ENCODE measurements at places on chromosomes 6 and 20. TPM values are rescaled to one million over a fixed set of nuclear protein-coding genes. Genes with fewer than 3 reads are reported as not detected.

HLA-DRB1 gene
- total RNA-seq, result 37.0 TPM

DNA sequence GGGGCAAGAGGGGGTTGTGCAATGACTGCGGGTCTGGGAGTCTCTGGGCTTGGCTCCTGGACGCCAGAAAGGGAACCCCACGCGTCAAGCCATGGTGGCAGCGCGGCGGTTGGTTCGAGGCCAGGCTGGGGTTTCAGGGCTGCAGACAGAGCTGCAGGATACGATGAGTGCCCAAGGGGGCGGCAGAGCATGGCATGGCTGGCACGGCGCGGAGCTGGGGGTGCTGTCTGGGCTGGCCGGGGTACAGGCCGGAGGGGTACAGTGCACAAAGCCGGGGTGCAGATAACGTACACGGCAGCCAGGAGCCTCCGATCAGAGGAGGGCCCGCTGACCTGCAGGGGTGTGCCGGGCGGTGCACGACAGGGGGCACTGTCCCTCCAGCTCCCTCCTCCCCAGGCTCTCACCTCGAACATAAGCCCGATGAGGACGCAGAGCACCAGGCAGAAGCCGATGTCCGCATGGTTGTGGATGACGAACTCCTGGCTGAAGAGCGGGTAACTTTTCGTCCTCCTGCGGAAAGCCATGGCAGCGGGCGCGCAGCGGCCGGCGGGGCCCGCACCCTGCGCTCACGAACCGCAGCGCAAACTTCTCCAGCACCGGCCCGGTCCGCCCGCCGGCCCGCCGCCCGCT lies 353 bp downstream of the TRAM2 start:
- peak overlapping the region; percentile 92 for H3K4me3 ChIP-seq
- peak; percentile 69 for DNase-seq
- H3K27me3 ChIP-seq, result no peaks in the 10 kb centered on the region

GRCh38 chr6:105097288-105097687 lies 82.5 kb downstream of the POPDC3 start:
- no peaks in the 10 kb centered on the region for H3K27me3 ChIP-seq
- H3K27ac ChIP-seq, result no peak overlapping the region
- no peak overlapping the region for H3K4me3 ChIP-seq
- no peak for DNase-seq
- no peaks in the 10 kb centered on the region for H3K36me3 ChIP-seq

C20orf144 gene
- total RNA-seq, result not detected

CRISP3 gene
- 1.1 TPM for total RNA-seq

ETV7 gene
- total RNA-seq, result 0.17 TPM

DNA sequence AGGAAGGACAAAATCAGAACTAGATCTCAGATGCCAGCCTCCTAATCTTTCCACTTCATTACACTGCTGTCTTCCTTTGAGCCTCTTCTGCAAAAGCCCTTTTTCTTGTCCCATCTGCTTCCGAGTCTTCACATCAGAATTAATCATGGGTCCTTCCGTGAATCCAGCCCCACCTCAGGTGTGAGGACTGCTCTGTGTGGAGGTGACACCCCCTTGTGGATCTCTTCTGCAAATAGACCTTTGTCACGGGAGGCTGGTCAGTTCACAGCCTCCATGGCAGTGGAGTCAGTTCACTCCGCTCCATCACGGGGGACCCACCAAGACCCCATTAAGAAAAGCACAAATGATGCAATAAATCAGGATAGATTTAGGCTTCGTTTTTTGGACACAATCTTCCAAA lies 171.1 kb downstream of the ADAT2 start:
- H3K36me3 ChIP-seq, result no peaks in the 10 kb centered on the region
- H3K4me1 ChIP-seq, result no peaks in the 10 kb centered on the region
- H3K27ac ChIP-seq, result no peak overlapping the region
- no peaks in the 10 kb centered on the region for H3K27me3 ChIP-seq
- no peak for DNase-seq

ULBP3 gene
- total RNA-seq, result 0.92 TPM

- no peak for DNase-seq
- no peak overlapping the region for H3K4me3 ChIP-seq
- no peaks in the 10 kb centered on the region for H3K4me1 ChIP-seq
- no peaks in the 10 kb centered on the region for H3K27me3 ChIP-seq
- H3K27ac ChIP-seq, result no peak overlapping the region
Measured at GRCh38 chr6:168730931-168731716, 290.1 kb downstream of the SMOC2 start.

DNA sequence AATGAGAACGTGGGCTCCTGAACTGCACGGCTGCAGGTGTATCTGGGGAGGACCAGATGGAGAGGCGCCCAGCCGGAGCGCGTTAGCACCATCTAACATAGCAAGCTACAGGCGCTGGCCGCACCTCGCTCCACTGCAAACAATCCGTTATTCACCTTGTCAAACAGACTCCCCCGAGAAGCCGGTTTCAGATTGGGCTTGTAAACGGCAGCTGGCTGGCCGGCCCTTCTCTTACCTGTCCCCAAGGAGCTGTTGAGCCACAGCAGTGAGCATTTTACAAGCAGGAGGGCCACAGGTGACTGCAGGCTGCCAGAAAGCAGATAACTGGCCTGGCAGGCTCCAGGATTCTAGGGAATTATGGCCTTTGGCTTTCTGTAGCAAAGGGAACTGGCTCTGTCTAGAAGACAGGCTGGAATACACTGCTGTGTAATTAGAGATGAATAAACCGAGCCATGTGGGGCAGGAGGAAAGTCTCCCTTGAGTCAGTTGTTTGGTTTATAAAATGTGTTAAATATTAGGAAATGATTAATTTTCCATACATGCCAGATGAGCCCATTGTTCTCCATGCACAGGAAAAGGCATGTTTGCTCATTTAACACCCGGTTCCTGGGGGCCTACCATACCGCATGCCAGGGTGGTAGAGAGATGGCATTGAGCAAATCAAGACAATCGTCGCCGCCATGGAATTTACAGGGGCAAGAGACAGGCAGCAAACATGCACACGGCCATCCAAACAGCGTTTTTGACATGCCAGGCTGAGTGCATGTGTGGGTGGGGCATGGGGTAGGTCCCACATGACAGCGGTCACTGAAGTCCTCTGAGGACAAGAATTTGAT lies 159.3 kb downstream of the NFATC2 start:
- H3K27ac ChIP-seq, result no peak overlapping the region
- no peaks in the 10 kb centered on the region for H3K36me3 ChIP-seq
- no peak for DNase-seq

MAP7 gene
- total RNA-seq, result 3.2 TPM

GRCh38 chr6:73937805-73938204 lies 241.8 kb downstream of the CD109 start:
- no peak overlapping the region for H3K4me3 ChIP-seq
- no peak for DNase-seq
- H3K36me3 ChIP-seq, result no peaks in the 10 kb centered on the region
- no peaks in the 10 kb centered on the region for H3K27me3 ChIP-seq
- H3K27ac ChIP-seq, result no peak overlapping the region

- H3K27ac ChIP-seq, result no peak within 1 kb of the TSS
- no peak for DNase-seq
- no peaks in the 10 kb centered on the region for H3K27me3 ChIP-seq
- peaks cover 17% of the 10 kb centered on the region for H3K4me1 ChIP-seq
Measured at GRCh38 chr20:3084283-3084985, at the start of gene AVP. Gene AVP, minus strand, starts transcription at chr20:3084724. Its CDS starts 50 bp downstream, at chr20:3084674.

MATN4 gene
- total RNA-seq, result not detected

RIPOR3 gene
- total RNA-seq, result 23.8 TPM

DUSP15 gene
- 0.42 TPM for total RNA-seq

SYS1 gene
- 29.0 TPM for total RNA-seq

DNA sequence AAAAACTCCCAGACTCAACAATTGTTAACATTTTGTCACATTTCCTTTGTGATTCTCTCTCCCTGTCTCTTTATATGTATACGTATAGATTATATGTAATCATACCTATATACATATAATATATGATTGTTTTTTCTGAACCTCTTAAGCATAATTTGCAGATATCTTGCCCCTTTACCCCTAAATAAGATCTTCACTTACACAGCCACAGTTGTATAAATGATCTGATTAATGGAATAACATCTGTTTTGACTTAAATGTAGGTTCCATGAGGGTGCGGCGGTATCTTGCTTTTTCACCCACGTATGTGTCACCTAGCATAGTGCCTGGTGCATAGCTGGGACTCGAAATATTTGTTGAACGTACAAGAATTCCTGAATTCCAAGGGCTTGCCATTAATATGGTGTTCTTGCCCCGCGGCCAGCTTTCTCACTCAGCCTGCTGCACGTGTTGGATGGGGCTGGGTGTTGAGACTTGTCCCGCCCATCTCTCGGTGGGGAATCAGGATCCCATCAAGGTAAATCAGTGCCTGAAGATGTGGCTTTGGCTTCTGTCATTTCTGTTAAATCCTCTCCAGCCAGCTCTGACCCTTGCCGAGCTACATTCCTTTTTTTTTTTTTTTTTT lies 10.4 kb upstream of the MANBAL start:
- no peak overlapping the region for H3K4me3 ChIP-seq
- no peaks in the 10 kb centered on the region for H3K27me3 ChIP-seq
- no peaks in the 10 kb centered on the region for H3K36me3 ChIP-seq
- H3K4me1 ChIP-seq, result peaks cover 6% of the 10 kb centered on the region

DNA sequence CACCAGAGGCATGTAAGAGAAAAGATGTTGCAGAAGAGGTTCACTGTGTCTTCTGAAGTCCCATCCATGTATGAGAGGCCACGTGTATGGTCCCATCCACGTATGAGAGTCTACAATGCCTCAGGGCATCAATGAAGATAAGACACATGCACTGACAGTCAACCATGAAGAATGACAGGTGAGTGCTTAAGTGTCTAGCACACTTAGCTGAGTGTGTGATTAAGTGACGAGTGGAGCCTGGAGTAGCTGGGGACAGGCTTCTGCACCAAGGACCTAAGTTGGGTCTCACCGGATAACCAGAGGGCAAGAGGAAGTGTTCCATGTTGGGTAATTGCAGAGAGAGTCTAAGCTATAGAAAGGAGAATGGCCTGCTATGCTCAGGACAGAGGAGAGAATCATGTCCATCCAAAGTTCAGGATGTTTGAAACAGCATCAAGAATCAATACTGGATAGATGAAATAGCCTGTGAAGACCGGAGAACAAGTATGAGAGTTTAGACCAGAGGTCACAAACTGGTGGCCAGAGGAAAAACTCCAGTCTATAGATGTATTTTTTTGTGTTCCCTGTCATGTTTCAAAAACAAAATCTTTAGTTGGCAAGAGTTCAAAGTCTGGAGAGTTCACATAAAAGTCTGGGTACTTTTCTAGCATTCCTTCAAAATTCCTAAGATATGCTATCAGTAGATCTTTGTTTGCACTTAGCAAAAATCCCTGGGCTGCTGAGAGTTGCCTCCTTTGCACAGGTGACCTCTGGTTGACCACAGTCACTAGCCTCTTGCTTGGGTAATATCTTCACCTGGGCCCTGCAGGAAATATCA lies 165.8 kb downstream of the KIF16B start:
- DNase-seq, result no peak
- no peaks in the 10 kb centered on the region for H3K4me1 ChIP-seq
- H3K36me3 ChIP-seq, result peaks cover 8% of the 10 kb centered on the region
- H3K4me3 ChIP-seq, result no peak overlapping the region
- no peak overlapping the region for H3K27ac ChIP-seq

- H3K4me3 ChIP-seq, result no peak overlapping the region
- no peak for DNase-seq
- H3K27ac ChIP-seq, result no peak overlapping the region
- no peaks in the 10 kb centered on the region for H3K36me3 ChIP-seq
- no peaks in the 10 kb centered on the region for H3K4me1 ChIP-seq
- H3K27me3 ChIP-seq, result peaks cover 8% of the 10 kb centered on the region
Measured at GRCh38 chr6:31042806-31043205, 32.5 kb downstream of the MUC22 start.

DNA sequence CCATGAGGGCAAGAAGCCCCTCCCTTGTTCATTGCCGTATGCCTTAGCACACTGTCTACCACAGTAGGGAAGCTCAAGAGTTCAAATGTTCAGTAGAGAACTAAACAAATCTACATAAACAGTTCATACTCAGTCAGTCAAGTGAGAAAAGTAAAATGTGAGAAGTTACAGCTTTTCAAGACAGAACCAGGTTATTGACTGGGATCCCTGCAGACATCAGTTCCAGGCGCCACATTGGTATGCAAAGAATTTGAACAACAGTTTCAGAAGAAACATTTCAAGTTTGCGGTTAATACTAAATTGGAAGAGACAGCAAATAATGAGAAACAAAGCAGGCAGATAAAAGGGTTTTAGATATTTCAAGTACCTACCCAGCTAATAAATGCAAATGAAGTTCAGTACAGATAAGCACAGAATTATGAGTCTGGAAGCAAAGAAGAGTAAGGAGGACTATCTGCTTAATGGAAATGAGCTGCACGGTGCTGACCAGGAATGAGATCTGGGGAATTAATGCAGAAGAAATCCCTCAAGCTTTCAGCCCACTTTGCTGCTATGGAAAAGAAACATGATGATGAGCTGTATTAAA lies 246.2 kb downstream of the HACE1 start:
- H3K27me3 ChIP-seq, result no peaks in the 10 kb centered on the region
- no peak for DNase-seq
- H3K4me3 ChIP-seq, result no peak overlapping the region
- H3K36me3 ChIP-seq, result no peaks in the 10 kb centered on the region

- no peak overlapping the region for H3K27ac ChIP-seq
- no peak for DNase-seq
- H3K4me3 ChIP-seq, result no peak overlapping the region
- no peaks in the 10 kb centered on the region for H3K36me3 ChIP-seq
- no peaks in the 10 kb centered on the region for H3K4me1 ChIP-seq
- no peaks in the 10 kb centered on the region for H3K27me3 ChIP-seq
Measured at GRCh38 chr6:57040011-57040410, 6.5 kb upstream of the KIAA1586 start.

DNA sequence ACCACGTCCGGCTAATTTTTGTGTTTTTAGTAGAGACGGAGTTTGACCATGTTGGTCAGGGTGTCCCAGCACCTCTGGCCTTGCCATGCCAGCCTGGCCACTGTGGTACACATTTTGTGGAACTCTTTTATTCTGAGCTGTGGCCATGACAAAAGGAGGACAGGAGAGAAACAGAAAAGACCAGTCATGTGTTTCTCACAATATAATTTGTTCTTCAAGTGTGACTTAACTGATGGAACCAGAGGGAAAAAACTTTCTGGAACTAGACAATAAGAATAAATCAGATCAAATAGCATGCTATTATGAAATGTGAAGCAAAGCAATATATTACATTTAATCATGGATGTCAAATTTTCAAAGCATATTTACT lies 4.2 kb upstream of the RNASET2 start:
- no peak overlapping the region for H3K4me3 ChIP-seq
- DNase-seq, result no peak
- no peak overlapping the region for H3K27ac ChIP-seq

DNA sequence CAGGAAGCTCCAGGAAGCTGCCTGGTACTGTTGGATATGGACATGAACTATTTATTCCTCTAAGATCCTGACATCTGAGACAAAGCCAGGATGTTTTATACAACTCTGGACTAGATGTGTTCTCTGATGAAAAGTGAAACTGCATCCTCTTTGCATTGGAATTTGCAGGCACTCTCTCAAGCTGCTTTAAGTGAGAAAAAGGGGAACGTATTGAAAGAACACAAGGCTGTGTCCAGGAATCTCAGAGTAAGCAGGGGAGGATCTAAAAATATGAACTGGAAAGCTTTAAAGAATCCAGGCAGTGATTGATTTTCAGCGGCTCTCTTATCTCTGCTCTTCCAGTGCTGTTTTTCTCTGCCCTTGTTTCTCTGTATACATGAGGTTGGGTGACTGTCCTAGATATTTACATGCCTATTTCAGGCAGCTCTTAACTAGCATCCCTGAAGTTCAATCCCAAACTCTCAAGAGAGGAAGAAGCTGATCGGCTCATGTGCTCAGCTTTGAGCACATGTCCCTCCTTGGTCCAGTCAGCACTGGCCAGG lies 193.8 kb downstream of the PLCB4 start:
- no peaks in the 10 kb centered on the region for H3K27me3 ChIP-seq
- DNase-seq, result no peak
- no peak overlapping the region for H3K4me3 ChIP-seq
- no peaks in the 10 kb centered on the region for H3K36me3 ChIP-seq
